ENCODE measurements at places on chromosomes 16 and 17. TPM values are rescaled to one million over a fixed set of nuclear protein-coding genes. Genes with fewer than 3 reads are reported as not detected.
A peak's percentile ranks its signal among the peaks of the same experiment; 100 is the strongest.

STARD3 gene
- 31.7 TPM for total RNA-seq

ANKFN1 gene
- total RNA-seq = not detected

ARHGDIG gene
- 62.8 TPM for total RNA-seq

SP2 gene
- 7.6 TPM for total RNA-seq

MT3 gene
- total RNA-seq = not detected

CCL8 gene
- total RNA-seq = not detected

CACNG5 gene
- total RNA-seq = 0.22 TPM

RBFOX1 gene
- total RNA-seq = 0.15 TPM

GRCh38 chr16:58098207-58099096 lies 30.7 kb downstream of the CFAP20 start:
- no peak for DNase-seq

- no peak for DNase-seq
Observed at GRCh38 chr17:59832883-59833379, 59.8 kb downstream of the TUBD1 start.

GRCh38 chr16:87740909-87741424 lies 24.8 kb downstream of the KLHDC4 start:
- DNase-seq = no peak

GRCh38 chr16:57611181-57611580 lies 17.2 kb upstream of the ADGRG1 start:
- no peak for DNase-seq

DNA sequence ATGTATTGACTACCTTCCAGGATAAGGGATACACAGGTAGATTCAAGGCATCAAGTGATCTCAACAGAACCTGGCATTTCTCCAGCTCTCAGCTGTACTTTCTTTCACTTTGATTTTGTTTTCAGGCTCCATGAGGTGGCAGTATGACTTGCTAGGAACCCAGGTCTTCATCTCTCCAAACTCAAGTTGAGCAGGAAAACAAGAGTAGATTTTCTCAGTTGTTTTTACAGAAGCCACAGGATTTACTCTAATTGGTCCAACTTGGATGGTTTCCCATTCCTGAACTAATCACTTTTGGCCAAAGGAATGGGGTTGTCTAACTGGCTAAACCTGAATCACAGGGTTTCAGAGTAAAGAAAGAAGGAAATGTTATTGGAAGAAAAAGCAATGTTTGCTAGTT lies 146.6 kb downstream of the TRIM37 start:
- DNase-seq = no peak

- no peak for DNase-seq
Observed at GRCh38 chr16:85286951-85287814, 174.9 kb upstream of the CIBAR2 start.

- no peak for DNase-seq
Observed at GRCh38 chr16:2366660-2367309, 26.3 kb upstream of the ABCA3 start.

DNA sequence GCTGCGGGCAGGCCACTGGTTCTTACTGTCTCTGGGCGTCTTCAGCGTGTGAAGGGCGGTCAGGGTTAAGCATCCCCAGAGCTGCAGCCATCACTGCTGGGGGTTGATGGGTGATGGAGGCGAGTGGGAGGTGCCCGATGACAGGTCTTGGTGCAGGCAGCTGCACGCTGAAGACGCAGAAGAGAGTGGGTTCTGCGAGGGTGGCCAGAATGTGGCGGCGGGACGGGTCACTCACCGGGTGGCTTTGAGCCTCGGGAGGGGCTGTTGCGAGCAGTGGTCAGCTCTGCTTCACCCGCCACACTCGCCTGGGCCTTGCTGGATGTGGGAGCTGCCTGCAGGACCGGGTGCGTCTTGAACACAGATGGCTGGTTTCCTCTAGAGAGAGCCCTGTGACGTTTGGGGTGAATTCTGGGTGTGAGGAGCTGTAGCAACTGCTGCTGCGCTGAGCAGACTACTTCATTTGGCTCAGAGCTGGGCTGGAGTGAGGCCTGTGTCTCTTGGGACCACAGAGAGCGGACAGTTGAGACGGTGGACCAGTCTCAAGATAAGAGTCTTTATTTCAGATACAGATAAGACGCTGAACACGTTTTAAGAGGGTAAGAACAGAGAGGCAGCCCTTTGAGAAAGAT lies 44.6 kb upstream of the ZNF750 start:
- DNase-seq = no peak

GRCh38 chr17:75404223-75404730 lies 1.2 kb downstream of the GRB2 start:
- DNase-seq = peak; percentile 62

- no peak for DNase-seq
Observed at GRCh38 chr17:33858682-33859081, 396.4 kb upstream of the CCL2 start.

GRCh38 chr16:66357523-66357928 lies 9.0 kb upstream of the CDH5 start:
- peak; percentile 45 for DNase-seq

DNA sequence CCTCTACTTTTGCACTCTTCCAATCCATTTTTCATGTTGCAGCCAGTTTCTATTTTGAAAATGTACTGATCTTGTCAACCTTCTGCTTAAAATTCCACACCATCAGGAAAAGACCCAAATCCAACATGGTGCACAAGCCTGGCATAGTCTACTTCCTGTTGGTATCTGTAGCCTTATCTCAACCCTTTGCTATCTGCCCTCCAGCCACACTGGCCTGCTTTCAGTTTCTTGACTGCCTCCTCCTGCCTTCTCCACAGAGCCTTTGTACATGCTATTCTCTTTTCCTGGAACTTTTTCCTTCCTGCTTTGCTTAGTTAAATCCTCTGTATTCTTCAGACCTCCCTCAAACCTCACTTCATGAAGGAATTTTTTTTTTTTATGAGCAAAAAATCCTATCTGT lies 31.5 kb downstream of the NLRP1 start:
- DNase-seq = no peak
